Hematopoietic multipotent progenitor cell (in vitro differentiated cells): ENCODE measurements at places on chromosomes 1 and 21. TPM values are rescaled to one million over a fixed set of nuclear protein-coding genes. Genes with fewer than 3 reads are reported as not detected.
A peak's percentile ranks its signal among the peaks of the same experiment; 100 is the strongest.

GPA33 gene
- 3.5 TPM for total RNA-seq

SLC37A1 gene
- 50.9 TPM for total RNA-seq

CTBS gene
- 7.0 TPM for total RNA-seq

TNFSF4 gene
- 19.4 TPM for total RNA-seq

DNA sequence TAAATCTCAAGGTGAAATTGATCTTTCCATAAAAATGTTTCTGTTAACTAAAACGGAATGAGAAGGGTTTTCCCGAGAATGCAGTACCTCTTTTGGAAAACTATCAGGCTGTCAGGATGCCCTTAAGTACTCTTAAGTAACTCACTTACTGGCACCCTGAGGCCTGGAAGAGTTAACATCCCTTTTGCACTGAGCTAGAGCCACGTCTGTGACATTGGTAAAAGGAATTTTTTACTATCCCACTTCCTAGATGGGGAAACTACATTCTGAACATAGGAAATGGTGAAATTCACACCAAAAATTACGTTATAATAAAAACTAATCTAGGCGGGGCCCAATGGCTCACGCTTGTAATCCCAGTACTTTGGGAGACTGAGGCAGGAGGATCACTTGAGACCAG, 39.7 kb upstream of the MAP10 start:
- DNase-seq = no peak

- DNase-seq = no peak
Observed at GRCh38 chr1:96361961-96362360, 359.6 kb upstream of the PTBP2 start.

DNA sequence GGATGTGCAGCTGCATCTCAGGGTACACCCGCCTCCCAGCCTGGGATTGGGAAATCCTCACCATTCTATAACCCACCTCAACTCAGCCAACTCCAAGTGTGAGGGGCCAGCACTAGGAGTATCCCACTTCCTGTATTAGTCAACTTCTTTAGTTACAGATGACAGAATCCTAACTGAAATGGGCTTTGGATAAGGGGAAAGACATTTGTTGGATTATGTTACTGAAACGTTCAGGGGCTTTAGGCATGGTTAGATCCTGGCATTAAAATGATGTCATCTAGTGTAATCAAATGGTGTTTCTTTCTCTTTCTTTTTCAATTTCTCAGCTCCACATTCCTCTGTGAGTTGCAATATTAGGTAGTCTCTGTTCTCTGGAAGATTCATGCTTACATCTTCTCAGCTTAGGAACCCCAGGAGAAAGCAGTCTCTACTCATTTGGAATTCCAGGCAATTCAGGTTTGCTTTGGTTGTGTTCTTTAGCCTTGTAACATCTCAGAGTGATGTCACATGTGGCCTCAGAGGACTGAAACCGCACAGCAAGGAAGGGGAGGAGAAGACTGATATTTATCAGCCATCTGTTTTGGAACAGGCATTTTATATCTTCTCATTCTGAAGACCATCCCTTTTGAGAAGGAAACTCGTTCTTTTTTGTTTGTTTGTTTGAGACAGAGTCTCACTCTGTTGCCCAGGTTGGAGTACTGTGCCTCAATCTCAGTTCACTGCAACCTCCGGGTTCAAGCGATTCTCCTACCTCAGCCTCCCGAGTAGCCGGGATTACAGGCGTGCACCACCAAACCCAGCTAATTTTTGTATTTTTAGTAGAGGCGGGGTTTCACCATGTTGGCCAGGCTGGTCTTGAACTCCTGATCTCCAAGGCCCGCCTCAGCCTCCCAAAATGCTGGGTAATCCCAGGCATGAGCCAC, 18.9 kb upstream of the TMEM54 start:
- DNase-seq = peak; percentile 18

GRCh38 chr1:100397681-100398080, 45.4 kb downstream of the CDC14A start:
- no peak for DNase-seq

DNA sequence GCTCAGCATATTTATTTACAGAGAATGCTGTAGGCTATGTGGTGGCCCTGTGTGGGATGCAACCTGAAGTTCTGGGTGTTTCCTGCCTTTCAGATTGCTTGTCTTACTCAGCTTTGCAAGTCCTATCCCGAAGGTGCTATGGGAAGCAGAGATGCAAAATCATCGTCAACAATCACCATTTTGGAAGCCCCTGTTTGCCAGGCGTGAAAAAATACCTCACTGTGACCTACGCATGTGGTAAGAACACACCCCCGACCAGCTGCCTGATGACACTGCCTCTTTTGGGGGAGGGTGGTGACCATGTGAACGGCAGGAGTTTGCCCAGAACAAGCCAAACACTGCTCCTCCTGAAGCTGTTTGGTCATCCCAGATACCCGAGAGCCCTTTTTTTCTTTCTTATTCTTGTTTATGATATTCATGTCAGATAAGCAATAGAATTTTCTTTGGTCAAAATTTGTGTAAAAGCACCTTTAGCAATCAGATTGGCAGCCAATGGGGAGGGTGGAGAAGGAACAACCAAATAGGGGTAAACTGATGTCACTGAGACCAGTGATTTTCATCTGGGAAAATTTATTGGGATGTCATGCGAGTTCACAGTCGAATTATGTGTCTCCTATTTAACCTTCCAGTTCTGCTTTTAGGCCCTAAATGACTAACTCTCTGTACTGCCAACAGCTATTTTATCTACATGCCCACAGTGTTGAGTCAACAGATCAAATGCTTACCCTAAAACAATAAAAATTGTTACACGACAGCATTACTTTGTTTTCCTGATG, 82.6 kb downstream of the EVA1C start:
- DNase-seq = no peak

- no peak for DNase-seq
Observed at GRCh38 chr1:77310924-77311323, 29.1 kb downstream of the AK5 start.

DNA sequence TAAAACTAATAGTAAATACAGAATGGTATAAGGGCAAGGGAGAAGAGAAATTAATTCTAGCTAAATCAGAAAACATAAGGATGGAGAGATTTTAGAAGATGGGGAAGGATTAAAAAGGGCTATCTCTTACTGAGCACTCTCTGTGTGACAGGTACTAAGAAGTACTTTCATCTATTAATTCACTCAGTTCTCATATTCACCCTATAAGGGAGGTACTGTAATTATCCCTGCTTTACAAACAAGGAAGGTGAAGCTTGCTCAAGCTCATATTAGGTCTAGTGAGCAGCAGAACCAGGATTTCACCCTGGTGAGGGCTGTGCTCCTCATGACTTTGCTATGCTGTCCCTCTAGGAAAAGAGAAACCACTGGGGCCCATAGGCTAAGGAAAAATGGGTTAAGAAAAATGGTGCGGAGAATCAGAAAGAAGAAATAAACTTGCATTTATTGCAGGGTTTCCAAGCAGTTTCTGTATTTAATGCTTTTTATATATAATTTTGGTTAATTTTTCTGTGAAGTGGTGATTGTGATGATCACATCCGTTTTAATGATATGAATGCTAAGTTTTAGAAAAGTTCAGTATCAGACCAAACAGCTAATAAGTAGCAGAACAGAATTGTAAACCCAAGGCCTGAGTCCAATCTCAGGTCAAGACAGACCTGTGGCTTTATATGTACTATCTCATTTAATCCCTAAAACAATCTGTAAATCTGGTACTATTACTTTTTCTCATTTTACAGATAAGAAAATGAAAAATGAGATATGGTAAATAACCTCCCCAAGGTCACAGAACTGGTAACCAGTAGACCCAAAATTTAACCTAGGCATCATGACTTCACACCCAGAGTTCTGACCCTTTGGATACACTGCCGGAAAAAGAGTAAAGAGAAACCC, 1.7 kb downstream of the PCNX2 start:
- no peak for DNase-seq

DNA sequence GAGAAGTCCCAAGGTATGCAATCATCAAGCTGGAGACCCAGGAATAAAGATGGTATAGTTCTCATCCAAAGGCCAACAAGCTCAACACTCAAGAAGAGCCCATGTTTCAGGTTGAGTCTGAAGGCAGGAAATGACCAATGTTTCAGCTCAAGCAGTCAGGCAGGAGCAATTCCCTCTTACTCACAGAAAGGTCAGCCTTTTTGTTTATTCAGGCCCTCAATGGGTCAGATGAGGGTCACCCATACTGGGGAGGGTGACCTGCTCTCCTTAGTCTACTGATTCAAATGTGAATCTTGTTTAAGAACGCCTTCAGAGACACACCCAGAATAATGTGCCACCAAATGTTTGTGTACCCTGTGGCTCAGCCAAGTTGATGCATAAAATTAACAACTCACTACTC, 262.4 kb downstream of the USP25 start:
- no peak for DNase-seq
